ENCODE measurements at places on chromosomes 13 and 19. TPM values are rescaled to one million over a fixed set of nuclear protein-coding genes. Genes with fewer than 3 reads are reported as not detected.

Gene PTGER1
- total RNA-seq = not detected

Gene IZUMO4
- 0.83 TPM for total RNA-seq

Gene RNF17
- total RNA-seq = not detected

Gene PRKCG
- 5.8 TPM for total RNA-seq

Gene CD37
- total RNA-seq = not detected

Gene TNNI3
- total RNA-seq = 7.7 TPM

Gene EXOC3L2
- 1.2 TPM for total RNA-seq

Gene GTF2F2
- total RNA-seq = 20.2 TPM

Gene OSCAR
- 0.21 TPM for total RNA-seq

Gene CEACAM8
- total RNA-seq = not detected

Gene NEK5
- total RNA-seq = not detected

Gene IGSF23
- 0.59 TPM for total RNA-seq

Gene CYP2A7
- total RNA-seq = not detected

Gene GPR12
- not detected for total RNA-seq

Gene NBEA
- 1.9 TPM for total RNA-seq

Gene ZNF677
- not detected for total RNA-seq

Gene KRTDAP
- total RNA-seq = not detected

Gene BEST2
- not detected for total RNA-seq

Gene ATP4A
- not detected for total RNA-seq

Gene SMAD9
- total RNA-seq = 0.07 TPM

Gene KLK11
- total RNA-seq = not detected

Gene MCEMP1
- not detected for total RNA-seq

Gene NLRP12
- not detected for total RNA-seq

Gene DBP
- 1.4 TPM for total RNA-seq

Gene RCBTB1
- total RNA-seq = 8.4 TPM

Gene LYPD5
- total RNA-seq = not detected

Gene C13orf46
- total RNA-seq = 0.16 TPM

Gene ATP1A3
- 5.1 TPM for total RNA-seq

Gene ATP8A2
- total RNA-seq = not detected

Gene EDNRB
- not detected for total RNA-seq

Gene LILRA1
- not detected for total RNA-seq

Gene COX6B2
- total RNA-seq = 1.5 TPM

Gene PRSS57
- total RNA-seq = 0.13 TPM

Gene FUT1
- total RNA-seq = 0.07 TPM

Gene ZNF578
- not detected for total RNA-seq

Gene CYP2A6
- not detected for total RNA-seq

Gene APOC1
- total RNA-seq = 115 TPM

Gene GADD45GIP1
- 55.5 TPM for total RNA-seq

Gene DNAAF3
- total RNA-seq = 7.2 TPM

Gene VSTM2B
- total RNA-seq = not detected

Gene OLFM4
- total RNA-seq = not detected

Gene ZNF729
- not detected for total RNA-seq

Gene TMEM59L
- 6.2 TPM for total RNA-seq

Gene NXNL1
- total RNA-seq = not detected

All from A549 treated with CpdA at 1 μM for 4 hours (cell line).